ENCODE measurements at places on chromosomes 7 and 10.

DNA sequence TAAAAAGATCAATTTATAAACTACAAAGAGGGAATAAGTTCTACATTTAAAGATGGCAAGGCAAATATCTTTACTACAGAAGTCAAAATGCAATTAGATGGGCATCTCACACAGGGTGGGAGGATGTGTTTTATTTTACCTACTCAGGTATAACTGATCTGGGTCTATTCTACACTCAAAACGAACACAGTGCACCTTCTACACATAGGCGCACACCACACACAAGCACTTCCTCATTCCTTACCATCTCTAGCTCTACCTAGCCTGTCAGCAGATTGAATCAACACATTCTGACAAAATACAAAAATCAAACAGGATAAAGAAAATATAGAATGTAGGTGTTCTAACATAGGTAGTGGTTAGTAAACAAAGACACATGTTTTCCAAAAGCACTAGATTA lies 64.8 kb downstream of the SGCE start:
- no peak for DNase-seq

DNA sequence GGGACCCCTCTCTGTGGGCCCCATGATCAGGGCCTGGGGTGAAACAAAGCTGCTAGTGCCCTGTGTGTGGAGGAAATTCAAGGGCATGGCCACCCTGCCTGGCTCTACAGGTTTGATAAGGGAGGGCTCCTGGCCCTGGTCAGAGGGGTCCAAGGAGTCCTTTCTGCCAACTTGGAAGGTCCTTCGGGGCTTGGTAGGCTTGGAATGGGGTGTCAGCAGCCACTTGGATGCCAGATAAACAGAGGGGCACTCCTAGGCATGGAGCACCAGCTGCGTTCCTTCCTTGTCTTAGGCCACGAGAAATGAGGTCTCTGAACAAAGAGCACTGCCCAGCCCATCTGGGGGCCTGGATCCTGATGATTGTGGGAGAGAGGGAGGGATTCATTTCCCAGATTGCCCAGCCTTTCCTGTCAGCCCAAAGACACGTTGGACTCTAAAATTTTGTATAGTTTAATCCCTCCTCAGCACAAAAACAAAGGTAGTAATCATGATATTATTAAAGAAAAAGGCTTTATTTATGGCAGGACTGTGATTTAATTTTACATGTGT lies 5.1 kb downstream of the MTURN start:
- no peak for DNase-seq

- peak; percentile 6 for DNase-seq
These were observed 77.1 kb downstream of the CREM start for GRCh38 chr10:35203745-35204144.

GRCh38 chr7:105027176-105027853 lies 13.3 kb downstream of the KMT2E start:
- no peak for DNase-seq

GRCh38 chr10:126686719-126687118 lies 16.2 kb upstream of the C10orf90 start:
- DNase-seq = no peak

DNA sequence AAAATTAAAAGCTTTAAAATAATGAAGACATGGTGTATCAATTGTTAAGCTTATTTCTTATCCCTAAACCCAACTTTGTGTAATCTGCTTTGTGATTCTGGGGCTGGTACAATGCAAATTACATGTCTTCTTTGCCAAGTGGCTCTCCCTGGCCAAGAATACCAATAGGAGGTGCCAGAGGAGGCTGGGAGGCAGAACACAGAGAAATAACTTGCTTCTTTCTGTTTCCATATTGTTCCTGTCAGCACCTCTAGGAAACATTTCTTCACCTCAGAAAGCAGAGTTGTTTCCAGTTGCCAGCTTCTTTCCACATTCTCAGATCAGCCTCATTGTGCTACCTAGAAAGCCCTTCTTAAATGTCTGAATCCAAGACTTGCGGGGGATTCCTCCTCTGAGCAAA lies 174.4 kb downstream of the MDFIC start:
- DNase-seq = no peak

DNA sequence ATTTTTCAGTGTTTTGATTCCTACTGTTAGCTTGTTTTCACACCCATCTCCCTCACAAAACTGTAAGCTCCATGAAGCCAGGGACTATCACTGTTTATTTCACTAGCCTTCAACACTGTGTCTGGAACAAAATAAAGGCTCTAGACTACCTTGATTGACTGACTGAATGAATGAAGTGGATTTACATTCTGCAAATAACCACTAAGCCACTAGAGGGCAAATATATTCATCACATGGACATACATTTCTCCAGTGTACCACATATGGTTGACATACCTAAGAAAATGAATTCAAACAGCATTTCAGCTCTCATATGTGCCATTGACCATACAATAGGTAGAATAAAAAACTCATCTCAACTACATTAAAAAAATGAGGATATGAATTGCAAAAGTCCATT lies 185.9 kb downstream of the RAB11FIP2 start:
- DNase-seq = peak; percentile 2

DNA sequence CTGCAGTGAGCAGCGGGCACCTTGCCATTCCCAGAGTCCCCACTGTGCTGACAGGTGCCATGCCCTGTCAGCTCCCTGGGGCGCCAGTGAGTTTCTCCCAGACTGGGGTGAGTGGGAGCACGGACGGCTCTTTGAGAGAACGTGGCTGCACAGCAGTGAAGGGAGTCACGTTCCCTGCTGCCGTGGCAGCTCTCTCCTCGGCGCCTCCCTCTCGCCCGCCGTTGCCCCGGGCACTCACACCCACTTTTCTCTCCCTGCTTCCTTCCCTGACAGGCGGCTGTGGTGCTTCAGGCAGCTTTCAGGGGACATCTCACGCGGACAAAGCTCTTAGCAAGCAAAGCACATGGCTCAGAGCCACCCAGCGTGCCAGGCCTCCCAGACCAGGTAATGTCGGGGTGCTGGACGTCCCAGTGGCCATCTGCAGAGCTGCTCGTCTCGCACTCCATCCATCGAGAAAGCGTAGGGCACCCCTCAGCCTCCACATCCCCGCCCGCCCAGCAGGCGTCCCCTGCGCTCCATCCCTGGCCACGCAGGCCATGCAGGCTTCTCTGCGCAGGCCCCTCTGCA lies 27.1 kb upstream of the TTYH3 start:
- DNase-seq = no peak

GRCh38 chr10:33248638-33249037 lies 85.8 kb downstream of the NRP1 start:
- no peak for DNase-seq

Data from NCI-H1417 (cell line).